H1 (cell line): ENCODE measurements at places on chromosomes 5 and 9. TPM values are rescaled to one million over a fixed set of nuclear protein-coding genes. Genes with fewer than 3 reads are reported as not detected.
A peak's percentile ranks its signal among the peaks of the same experiment; 100 is the strongest.

DNA sequence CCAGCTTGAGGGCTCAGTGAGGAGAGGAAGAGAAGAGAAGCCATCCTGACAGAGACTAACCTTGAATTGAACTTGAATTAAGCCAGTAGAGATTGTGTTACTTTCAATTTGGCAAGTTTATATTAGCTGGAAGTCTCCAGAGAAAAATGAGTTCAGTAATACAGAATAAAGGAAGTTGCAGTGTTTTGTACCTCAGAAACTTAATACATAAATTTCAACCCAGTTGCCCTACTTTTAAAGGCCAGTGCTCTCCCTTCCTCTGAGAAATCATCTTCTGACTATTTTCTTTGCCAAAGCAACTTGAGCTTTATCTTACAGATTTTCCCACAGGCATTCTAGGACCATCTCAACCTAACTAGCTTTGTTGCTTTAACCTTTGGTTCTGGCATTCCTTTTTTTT is 231.0 kb upstream of the GAS1 start:
- DNase-seq: no peak

SPINK13 gene
- not detected in 2 replicates for polyA plus RNA-seq

- DNase-seq: no peak
These were observed 113.3 kb downstream of the MAPKAP1 start for GRCh38 chr9:125593581-125594222.

DNA sequence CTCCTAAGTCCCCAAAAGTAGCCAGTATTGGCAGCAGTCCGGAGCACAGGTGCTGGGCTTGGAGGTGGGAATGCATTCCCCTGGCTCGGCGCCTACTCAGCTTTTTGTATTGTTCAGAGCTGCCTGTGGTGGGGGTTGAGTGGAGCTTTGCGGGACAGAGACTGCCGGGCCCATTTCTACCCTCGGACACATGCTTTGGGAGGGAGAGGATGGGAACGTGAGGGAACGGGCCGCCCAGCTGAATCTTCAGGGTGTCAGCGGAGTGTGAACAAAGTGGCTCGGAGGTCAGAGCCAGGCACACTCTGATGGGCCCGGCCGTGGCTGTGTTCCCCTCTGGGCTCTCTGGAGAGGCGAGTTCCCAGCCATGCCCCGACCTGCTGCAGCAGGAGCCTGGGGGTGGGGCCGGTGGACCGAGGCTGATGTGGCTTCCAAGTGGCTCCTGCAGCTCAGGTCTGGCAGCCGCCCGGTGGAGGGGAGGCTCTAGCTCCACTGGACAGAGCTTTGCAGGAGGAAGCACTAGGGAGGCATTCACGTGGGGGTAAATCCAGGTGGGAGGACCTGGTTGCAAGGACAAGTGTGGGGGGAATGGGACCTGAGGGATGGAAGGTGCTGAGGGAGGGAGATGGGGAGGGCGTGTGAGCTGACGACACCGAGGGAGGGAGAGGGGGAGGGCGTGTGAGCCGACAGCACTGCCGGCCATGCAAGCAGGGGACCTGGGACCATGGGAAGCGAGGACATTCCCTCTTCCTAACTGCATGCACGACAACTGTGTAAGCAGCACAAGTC is 31.1 kb upstream of the SLC6A3 start:
- no peak for DNase-seq

EFNA5 gene
- polyA plus RNA-seq: 9.4 and 9.6 TPM in 2 replicates

DNA sequence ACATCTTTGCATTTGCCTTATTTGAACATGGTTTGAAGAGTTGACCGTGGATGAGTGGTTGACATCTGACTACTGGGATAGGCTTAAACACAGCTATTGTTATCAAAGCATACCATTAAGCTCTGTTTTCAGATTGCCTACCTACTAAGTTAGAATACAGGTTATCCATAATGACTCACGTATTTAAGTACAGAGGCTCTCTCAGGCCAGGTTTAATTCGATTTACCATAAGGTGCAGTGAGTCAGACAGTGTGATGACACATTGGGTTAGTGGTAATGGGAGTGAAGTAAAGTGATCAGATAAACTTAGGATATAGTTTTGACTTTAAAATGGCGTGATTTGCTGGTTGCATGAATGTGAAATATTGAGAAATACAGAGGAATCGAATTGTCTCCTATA is 732.0 kb upstream of the CTNND2 start:
- no peak for DNase-seq

ACOT12 gene
- polyA plus RNA-seq: 0.29 and 0.31 TPM in 2 replicates

DNA sequence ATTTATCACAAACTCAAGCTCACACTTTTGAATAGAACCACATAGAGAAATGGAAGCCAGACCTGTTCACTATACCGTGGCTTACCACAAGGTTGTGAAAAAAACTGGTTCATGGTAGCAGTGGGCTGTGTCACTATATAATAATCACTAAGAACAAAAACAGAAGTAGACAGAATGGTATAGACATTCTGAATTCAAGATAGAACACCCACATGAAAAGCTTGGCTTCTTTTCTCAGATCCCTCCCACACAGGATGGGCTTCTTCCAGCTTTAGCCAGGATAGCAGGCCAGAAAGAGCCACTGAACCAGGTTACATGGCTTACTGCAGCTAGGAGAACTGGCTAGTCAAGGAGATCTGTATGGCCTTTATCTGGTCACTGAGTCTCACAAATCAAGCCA is 6.1 kb upstream of the NRG2 start:
- no peak for DNase-seq

DNA sequence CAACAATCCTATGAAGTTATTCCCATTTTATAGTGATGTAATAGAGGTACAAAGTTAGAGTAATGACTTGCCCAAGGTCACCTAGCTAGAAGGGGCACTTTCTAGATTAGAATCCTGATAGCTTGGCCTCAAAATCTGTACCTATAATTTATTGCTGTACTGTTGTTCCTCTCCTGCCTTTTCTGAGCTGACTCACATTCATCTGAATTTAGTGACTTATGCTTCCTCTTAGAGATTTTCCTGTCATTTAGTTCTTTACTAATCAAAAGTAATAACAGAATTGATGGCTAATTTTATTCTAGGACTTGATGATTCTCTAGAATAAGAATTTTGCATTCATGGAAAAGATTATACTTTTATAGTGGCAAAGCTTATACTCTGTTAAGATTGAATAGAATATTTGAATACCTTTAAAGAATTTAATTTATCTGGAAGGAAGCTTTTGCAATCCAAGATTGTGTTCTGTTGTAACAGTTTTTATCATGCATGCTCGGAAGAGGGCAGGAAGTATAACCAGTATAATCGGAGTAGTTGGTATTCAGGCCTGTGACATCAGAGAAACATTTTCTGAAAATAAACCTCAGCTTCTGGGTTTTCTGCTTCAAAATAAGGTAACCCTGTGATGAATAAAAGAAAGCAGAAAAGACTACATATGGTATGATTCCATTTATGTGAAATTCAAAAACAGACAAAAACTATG is 21.3 kb downstream of the CYSTM1 start:
- DNase-seq: no peak

PCDHB16 gene
- 1.7 and 2.2 TPM in 2 replicates for polyA plus RNA-seq

DNA sequence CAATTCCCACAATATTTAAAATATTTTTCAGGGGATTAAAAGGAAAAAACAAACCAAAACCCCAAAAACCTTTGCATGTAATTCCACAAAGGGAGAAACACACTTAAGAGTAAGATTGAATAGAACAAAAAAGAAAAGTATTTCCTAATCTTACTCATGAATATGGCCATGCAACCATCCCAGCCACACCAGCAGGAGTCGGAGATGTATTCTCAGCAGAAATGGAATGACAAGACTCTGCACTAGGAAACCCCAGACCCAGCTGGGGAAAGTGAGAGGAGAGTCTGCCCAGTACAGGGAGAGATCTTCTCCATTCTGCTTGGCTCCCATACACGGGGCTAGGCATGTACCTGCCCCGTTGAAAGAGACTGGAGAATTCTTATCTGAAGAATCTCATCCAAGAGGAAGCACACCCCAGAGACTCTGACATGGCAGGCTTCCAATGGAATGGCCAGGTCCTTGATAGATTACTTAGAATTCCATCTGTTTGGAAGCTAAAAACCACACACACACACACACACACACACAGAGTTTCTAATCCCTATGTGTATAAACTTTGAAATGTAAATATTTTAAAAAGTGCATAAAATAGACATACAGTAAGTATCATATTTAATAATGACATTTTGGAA is 118.8 kb downstream of the GADD45G start:
- no peak for DNase-seq

GRCh38 chr9:121650217-121651007 is 1.0 kb upstream of the DAB2IP start:
- DNase-seq: peak; percentile 93

RASGEF1C gene
- polyA plus RNA-seq: 0.26 and 0.44 TPM in 2 replicates

SAXO1 gene
- polyA plus RNA-seq: 0.11 TPM in 2 replicates

DNA sequence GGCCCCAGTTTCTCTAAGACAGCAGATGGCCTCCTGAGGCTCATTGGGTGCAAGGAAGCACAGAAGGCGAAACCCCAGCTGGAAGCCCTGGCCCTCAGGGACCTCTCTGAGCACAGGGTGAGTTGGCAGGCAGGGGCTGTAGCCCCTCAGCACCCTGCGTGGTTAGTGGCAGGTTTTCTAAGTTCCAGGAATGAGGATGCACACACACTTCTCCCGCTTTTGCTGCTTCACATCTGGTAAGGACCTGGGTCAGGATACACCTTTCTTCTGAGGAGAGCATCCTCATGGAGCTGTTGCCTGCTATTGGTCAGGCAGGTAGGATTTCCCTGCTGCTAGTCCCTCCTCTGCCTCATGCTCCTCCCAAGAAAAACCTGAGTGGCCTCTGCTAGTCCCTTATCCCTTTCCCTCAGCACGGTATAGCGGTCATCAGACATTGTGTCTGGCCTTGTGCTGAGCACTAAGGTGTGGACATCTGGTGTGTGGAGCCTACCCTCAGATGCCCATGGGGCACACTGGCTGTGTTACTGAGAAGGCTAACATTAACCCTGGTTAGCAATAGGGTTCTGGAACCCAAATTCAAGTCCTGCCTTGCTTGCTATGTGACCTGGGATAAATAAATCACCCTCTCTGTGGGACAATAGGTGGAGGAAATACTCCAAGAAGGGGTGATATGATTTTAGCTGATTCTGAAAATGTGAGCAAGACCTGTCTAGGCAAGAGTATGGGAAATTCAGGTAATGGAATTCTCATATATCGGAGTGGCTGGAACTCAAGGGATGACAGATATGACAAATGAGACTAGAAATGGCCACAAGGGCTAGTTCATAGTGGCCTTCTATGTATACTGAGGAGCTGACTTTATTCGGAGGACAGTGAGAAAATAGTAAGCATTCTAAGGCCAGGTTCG is 1.6 kb downstream of the SLC22A4 start:
- no peak for DNase-seq

- no peak for DNase-seq
These were observed 26.4 kb downstream of the FGD3 start for GRCh38 chr9:92973700-92974099.

- DNase-seq: no peak
These were observed 15.4 kb downstream of the ZNF622 start for GRCh38 chr5:16450163-16450562.

TXNDC8 gene
- not detected in 2 replicates for polyA plus RNA-seq

ANKRD34B gene
- 0.91 and 1.5 TPM in 2 replicates for polyA plus RNA-seq

CYFIP2 gene
- 45.1 and 60.6 TPM in 2 replicates for polyA plus RNA-seq

DNA sequence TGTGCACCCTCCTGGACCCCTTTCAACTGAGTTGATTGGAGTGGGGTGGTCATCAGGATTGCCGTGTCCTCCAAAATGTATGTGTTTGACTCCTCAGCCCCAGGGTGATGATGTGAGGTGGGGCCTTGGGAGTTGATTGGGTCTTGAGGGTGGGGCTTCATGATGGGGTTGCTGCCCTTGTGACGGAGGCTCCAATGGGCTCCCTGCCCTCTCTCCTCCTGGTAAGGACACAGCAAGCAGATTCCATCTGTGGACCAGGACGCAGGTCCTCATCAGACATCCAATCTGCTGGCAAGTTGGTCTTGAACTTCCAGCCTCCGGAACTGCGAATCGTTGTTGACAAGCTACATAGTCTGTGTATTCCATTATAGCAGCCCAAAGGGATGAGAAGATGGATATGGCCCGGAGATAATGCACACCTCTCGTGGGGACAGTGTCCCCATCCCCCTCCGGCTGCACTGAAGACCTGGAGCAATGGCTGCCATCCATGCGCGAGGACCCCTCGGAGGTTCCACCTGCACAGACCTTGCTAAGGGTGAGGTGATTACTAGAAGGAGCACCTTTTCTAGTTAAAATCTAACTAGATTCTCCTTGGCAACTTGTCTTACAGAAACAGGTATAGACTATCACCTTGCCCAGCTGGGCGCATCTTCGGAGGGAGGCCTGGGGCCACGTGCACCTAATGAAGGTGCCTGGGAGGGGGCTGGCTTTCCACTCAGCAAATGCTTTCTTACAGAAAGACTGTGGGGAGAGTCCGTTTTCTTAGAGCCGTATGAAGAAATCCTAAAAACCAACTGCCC is 75.7 kb upstream of the IRX4 start:
- no peak for DNase-seq

DNA sequence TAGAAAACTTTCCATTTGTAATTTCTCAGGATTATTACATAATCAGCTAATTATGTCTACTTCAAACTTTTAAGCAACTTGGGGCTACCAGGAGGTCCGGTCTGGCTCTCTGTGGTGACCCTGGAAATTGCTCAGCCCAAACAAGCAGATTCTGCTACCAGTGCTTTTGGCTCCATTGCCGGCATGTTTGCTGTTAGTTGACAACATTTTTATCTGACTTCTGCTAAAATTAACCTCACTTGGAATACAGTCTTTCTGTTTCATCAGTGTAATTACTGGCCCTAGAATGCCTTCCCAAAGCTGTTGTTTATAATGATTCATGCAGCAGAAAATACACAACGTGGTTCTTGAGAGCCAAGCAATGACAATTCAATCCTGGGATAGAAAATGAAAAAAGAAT is 38.5 kb upstream of the FAM81B start:
- no peak for DNase-seq

ANKRD31 gene
- polyA plus RNA-seq: 0.02 and 0.05 TPM in 2 replicates

DNA sequence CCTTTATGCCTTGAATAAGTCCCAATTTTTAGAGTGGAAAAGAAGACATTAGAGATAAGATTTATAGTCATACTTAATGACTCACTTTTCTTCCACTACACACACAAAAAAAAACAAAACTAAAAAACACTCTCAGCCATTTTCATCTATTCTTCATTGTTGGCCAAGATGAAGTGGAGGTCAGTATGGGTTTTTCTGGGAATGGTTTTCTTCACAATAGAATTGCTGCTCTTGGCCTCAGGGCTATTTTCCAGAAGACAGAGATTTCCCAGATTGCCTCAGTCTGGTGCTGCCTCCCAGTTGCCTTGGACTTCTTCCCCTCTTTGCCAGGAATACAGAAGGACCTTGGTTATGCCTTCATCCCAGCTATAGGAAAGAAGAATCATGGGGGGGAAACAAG is 463.7 kb downstream of the TMEM232 start:
- no peak for DNase-seq
